Activated naive CD4-positive, alpha-beta T cell (primary cell): ENCODE measurements at places on chromosomes 11 and 22.

GRCh38 chr22:45310977-45311531, 1.3 kb downstream of the FAM118A start:
- no peak for DNase-seq

DNA sequence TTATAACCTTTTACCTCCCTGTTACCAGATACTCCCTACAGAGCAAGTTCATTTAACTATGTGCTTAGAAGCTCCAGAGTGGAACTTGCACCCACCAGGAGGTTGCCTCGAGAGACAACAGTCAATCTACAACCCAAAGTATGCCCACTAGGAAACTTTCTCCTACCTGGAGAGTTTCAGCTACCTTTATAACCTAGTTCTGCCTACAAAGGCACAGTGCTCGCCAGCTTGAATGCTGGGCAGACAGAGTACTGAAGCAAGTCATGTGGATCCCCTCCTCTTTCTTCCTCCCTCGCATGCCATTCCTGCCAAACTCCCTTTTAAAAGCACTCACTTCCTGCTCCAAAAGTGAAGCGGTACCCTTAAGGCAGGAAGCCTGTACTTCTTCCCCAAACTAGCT, 258.9 kb downstream of the SWAP70 start:
- no peak for DNase-seq

GRCh38 chr11:10885703-10886363, 28.0 kb upstream of the ZBED5 start:
- DNase-seq, result no peak

DNA sequence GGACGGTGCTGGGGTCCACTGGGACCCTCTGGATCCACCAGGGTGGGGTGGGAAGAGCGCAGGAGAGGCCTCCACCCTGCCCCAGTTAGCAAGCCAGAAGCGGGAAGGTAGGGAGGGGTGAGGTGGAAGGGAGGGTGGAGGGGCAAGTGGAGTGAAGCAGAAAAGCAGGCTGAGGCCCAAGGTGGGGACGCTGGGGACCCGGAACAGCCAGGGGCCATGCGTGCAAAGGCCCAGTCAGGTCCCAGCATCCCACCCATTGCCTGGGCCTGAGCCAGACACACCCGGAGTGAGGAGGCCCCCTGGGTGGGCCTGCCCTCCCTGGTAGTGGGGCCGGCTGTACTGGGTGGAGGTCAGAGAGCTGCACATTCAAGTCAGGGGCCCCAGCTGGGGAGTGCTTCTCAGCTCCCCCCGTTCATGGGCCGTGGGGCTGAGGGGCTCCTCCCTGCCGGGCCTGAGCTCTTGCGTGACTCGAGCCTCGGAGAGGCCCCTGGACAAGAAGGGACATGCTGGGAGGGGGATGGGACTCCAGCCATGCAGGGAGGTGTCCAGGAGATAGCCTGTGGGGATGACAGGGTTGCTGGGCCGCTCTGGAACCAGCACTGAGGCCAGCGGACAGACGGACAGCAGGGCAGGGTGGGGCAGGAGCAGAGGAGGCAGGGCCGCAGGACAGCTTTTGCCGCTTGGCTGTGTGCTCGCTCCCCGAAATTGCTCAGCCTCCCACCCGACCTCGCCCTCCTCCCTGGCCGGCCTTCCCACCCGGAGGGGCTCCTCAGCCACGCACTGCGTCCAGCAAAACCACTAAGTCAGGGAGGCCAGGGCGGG, 7.7 kb downstream of the TNNT3 start:
- no peak for DNase-seq

- no peak for DNase-seq
These were observed 214.8 kb upstream of the SESN3 start for GRCh38 chr11:95445746-95446333.
